CD8-positive, alpha-beta memory T cell (primary cell): ENCODE measurements at places on chromosomes 1 and 21. TPM values are rescaled to one million over a fixed set of nuclear protein-coding genes. Genes with fewer than 3 reads are reported as not detected.

DNA sequence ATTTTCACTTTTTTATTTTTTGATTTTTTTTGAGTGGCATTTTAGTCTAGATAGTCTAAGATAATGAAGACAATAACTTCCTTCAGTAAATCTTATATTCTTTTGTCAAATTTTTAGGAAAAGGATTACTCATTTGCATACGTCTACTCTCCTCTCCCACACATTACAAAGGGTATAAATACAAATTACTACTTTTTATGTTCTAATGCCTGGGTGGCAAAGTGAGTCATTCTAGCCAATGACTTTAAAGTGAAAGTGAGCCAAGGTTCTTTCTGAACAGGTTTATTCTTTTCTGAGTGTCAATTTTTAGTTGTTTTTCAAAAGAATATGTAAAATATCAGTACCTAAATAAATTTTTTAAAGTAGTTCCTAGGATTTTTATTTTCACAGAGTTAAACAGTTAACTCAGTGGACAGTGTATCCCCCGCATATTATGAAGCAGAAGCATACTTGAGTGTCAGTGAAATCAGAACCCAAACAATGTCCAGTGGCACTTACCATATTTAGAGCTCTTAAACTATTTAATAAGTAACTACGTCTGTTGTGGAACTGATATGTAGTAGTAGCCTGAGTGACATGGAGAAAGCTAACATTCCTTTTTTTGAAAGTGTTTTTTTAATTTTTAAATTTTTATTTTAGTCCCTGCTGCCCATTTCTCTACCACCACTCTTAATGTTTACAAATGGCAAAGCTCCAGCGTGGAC is 141.7 kb downstream of the PHTF1 start:
- H3K4me1 ChIP-seq: no peaks in the 10 kb centered on the region
- no peak overlapping the region for H3K4me3 ChIP-seq
- no peaks in the 10 kb centered on the region for H3K27me3 ChIP-seq
- no peak overlapping the region for H3K27ac ChIP-seq
- no peaks in the 10 kb centered on the region for H3K36me3 ChIP-seq

- no peak overlapping the region for H3K4me3 ChIP-seq
- no peak overlapping the region for H3K27ac ChIP-seq
- H3K27me3 ChIP-seq: no peaks in the 10 kb centered on the region
- DNase-seq: no peak
These were observed 19.0 kb downstream of the CLIC6 start for GRCh38 chr21:34687745-34688144.

DNA sequence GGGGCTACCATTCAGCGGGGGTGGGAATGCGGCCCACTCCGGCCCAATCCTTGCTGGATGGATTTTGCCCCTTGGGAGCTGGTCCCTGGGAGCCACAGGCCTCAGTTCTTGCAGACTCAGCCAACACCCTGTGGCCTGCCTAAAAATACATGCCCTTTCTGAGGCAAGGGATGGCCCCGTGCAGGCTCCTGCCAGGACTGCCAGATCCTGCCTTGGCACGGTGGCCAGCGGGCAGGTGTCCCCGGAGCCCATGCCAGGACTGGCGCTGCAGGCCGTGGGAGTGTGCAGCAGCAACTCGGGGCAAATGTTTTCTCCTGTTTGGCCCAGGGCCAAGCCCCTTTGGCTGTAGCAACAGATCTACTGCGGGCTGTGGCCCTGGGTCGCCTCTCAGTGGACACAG is 1.6 kb upstream of the PANK4 start:
- H3K36me3 ChIP-seq: no peaks in the 10 kb centered on the region
- H3K27ac ChIP-seq: no peak overlapping the region

- peak overlapping the region; percentile 87 for H3K27ac ChIP-seq
- peak overlapping the region; percentile 59 for H3K4me3 ChIP-seq
- no peaks in the 10 kb centered on the region for H3K27me3 ChIP-seq
- no peak for DNase-seq
- peaks cover 28% of the 10 kb centered on the region for H3K4me1 ChIP-seq
- peaks cover 38% of the 10 kb centered on the region for H3K36me3 ChIP-seq
These were observed 403 bp upstream of the C1orf122 start for GRCh38 chr1:37807220-37807554.

GRCh38 chr1:183887826-183888819 is 83.2 kb downstream of the RGL1 start:
- H3K36me3 ChIP-seq: no peaks in the 10 kb centered on the region
- no peak overlapping the region for H3K27ac ChIP-seq
- peaks cover 32% of the 10 kb centered on the region for H3K4me1 ChIP-seq

DNA sequence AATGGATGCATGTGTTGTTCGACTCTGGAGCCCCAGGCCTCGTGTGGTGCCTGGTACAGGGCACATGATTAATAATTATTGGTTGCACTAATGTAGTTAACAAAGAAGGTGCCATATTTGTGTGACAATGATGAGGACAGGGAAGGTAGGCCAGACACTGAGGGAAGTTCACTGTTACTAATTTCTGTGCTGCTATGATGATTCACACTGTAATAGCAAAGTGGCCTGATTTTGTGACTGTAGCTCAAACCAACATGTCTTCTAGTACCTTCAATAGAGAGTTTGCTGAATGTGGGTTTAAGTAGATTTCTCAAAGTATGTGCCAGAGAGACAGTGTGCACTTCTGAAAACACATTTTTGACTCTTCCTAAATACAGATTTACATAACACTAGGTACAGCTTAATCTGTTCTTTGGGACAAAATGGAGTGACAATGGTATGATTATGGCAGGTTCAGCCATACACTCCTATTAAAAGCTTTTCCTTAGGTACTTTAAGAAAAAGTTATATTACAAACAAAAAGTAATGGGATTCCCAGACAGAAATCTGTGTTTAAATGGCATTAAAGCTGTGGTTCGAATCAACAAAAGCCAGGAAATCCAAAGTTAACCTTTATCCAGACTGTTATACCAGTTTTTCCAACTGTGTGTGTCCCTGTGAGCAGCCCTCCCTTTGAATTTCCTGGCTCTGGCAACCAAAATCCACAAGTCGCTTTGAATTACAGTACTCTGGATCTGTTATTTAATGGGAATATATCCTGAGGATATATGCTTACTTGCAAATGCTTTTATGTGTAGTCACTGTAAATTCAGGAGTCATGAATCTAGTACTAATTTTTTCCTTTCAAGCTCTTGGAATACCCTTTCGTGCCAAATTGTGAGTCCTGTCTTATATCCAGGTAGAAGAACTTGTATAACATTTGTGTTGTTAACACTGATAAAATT is 277.1 kb upstream of the SGIP1 start:
- DNase-seq: no peak
- no peaks in the 10 kb centered on the region for H3K36me3 ChIP-seq
- no peak overlapping the region for H3K27ac ChIP-seq

- H3K27ac ChIP-seq: no peak overlapping the region
- H3K36me3 ChIP-seq: no peaks in the 10 kb centered on the region
- no peak overlapping the region for H3K4me3 ChIP-seq
- H3K4me1 ChIP-seq: no peaks in the 10 kb centered on the region
These were observed 89.7 kb upstream of the IFFO2 start for GRCh38 chr1:19045898-19046880.

GRCh38 chr1:12220890-12221289 is 8.9 kb upstream of the VPS13D start:
- H3K27ac ChIP-seq: no peak overlapping the region
- H3K4me1 ChIP-seq: no peaks in the 10 kb centered on the region
- no peaks in the 10 kb centered on the region for H3K36me3 ChIP-seq
- no peak overlapping the region for H3K4me3 ChIP-seq

OR2L13 gene
- polyA plus RNA-seq: not detected

DNA sequence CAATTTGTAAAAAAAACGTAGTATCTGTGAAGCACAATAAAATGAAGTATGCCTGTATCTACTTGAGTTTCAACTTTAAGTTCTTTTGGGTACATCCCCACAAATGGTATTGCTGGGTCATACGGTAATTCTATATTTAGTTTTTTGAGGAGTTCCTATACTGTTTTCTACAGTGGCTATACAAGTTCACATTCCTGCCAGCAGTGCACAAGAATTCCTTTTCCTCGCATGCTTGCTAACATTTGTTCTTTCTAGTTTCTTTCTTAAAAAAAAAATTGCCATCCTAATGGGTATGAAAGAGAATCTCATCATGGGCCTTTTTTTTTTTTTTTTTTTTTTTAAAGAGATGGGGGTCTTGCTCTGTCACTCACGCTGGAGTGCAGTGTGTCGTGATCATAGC is 41.9 kb downstream of the UCK2 start:
- H3K36me3 ChIP-seq: no peaks in the 10 kb centered on the region
- no peak for DNase-seq
- no peak overlapping the region for H3K4me3 ChIP-seq
- H3K4me1 ChIP-seq: peaks cover 26% of the 10 kb centered on the region
- no peaks in the 10 kb centered on the region for H3K27me3 ChIP-seq

DNA sequence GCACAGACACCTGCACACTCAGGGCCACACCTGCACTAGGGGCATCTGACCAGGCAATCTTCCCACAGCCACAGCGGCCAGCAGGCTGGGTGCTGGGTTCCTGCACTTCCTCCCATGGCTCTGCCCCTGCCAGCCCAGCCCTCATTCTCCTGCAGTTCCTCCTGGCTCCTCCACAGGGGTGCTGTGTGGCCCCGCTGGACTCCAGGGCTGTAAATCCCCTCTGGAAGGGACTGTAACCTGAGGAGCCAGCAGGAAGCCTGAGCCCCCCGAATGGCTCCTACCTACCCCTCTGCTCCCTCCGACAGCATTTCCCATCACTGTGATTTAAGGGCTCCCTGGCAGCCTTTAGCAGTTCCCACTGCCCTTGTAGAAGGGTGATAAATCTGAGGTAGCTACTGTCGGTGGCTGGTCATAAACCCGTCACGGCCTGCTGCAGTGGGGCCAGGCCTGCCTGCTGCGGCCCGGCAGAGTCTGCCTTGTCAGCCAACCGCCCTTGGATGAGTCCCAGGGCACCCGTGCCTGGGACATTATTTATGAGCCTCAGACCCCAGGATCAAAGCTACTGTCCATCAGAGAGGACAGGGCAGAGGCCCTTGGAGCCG is 8.8 kb downstream of the UBL4B start:
- no peak overlapping the region for H3K27ac ChIP-seq
- no peak overlapping the region for H3K4me3 ChIP-seq
- no peaks in the 10 kb centered on the region for H3K36me3 ChIP-seq
- DNase-seq: no peak
- no peaks in the 10 kb centered on the region for H3K27me3 ChIP-seq

MXRA8 gene
- polyA plus RNA-seq: 0.61 TPM

DNA sequence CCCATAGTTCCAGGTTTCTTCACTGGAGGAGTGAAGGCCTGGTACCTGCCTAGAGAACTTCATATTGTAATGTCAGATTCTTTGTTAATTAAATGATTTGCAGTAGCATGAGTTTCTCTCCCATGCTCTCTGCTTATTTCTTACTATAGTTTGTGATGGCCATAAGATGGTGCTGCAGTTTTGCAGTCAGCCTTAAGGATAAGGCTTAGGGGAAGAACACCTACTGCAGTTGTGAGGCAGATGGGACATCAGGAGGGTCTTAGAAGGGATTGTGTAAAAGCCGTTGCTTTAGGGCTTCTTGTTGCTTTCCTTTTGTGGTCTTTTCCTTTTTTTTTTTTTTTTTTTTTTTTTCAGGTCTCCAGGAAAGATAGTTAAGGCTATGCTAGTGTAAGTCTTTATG is 61.8 kb downstream of the MACF1 start:
- H3K27me3 ChIP-seq: no peaks in the 10 kb centered on the region
- no peak overlapping the region for H3K4me3 ChIP-seq
- H3K36me3 ChIP-seq: no peaks in the 10 kb centered on the region
- peaks cover 60% of the 10 kb centered on the region for H3K4me1 ChIP-seq

THEM4 gene
- polyA plus RNA-seq: 77.0 TPM

IGSF9 gene
- polyA plus RNA-seq: not detected

NOTCH2 gene
- 24.7 TPM for polyA plus RNA-seq

LORICRIN gene
- polyA plus RNA-seq: not detected

NTMT2 gene
- not detected for polyA plus RNA-seq

GRCh38 chr1:93810316-93810715 is 68.7 kb downstream of the DNTTIP2 start:
- no peak overlapping the region for H3K27ac ChIP-seq
- no peaks in the 10 kb centered on the region for H3K27me3 ChIP-seq
- no peak overlapping the region for H3K4me3 ChIP-seq

CNKSR1 gene
- not detected for polyA plus RNA-seq

PBX1 gene
- polyA plus RNA-seq: 0.05 TPM

ZNF593OS gene
- polyA plus RNA-seq: 0.85 TPM

C1orf141 gene
- polyA plus RNA-seq: not detected

GRCh38 chr21:28142697-28143096 is 850.0 kb downstream of the LTN1 start:
- no peak overlapping the region for H3K27ac ChIP-seq
- no peak overlapping the region for H3K4me3 ChIP-seq
- no peak for DNase-seq
- no peaks in the 10 kb centered on the region for H3K4me1 ChIP-seq
- H3K27me3 ChIP-seq: no peaks in the 10 kb centered on the region

GRCh38 chr1:87986130-87986866 is 657.6 kb downstream of the LMO4 start:
- H3K27me3 ChIP-seq: no peaks in the 10 kb centered on the region
- DNase-seq: no peak
- H3K4me3 ChIP-seq: no peak overlapping the region
- H3K27ac ChIP-seq: no peak overlapping the region
- no peaks in the 10 kb centered on the region for H3K4me1 ChIP-seq

- H3K27me3 ChIP-seq: no peaks in the 10 kb centered on the region
- H3K4me1 ChIP-seq: peaks cover 47% of the 10 kb centered on the region
- no peak overlapping the region for H3K4me3 ChIP-seq
- no peak for DNase-seq
- no peak overlapping the region for H3K27ac ChIP-seq
These were observed 13.0 kb upstream of the IL10 start for GRCh38 chr1:206785182-206785765.

PIGP gene
- polyA plus RNA-seq: 36.6 TPM

CYP4Z1 gene
- not detected for polyA plus RNA-seq

DNA sequence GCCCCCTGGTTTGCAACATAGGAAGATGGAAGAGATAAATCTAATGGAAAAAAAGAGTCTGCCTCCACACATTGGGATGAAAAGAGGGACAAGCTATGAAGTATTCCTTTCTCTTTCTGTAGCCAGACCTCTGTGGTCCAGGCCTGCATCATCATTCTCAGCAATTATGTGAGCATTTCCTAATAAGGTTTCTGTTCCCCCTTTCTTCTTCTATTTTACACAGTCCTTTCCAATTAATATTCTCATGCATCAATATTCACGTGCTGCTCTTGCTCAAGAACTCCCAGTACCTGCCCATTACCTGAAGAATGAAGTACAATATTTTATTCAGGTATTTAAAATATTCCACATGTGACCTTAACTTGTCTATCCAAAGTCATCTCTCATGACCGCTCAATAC is 8.2 kb upstream of the SLC30A1 start:
- no peak for DNase-seq
- no peaks in the 10 kb centered on the region for H3K27me3 ChIP-seq
- no peak overlapping the region for H3K4me3 ChIP-seq
- peaks cover 1% of the 10 kb centered on the region for H3K4me1 ChIP-seq
- no peaks in the 10 kb centered on the region for H3K36me3 ChIP-seq

GRCh38 chr1:111625276-111625675 is 5.7 kb downstream of the RAP1A start:
- no peak for DNase-seq
- H3K36me3 ChIP-seq: no peaks in the 10 kb centered on the region
- H3K4me3 ChIP-seq: no peak overlapping the region
- peaks cover 91% of the 10 kb centered on the region for H3K4me1 ChIP-seq
- H3K27me3 ChIP-seq: no peaks in the 10 kb centered on the region

DCST1 gene
- not detected for polyA plus RNA-seq

GRCh38 chr1:226210571-226211176 is 12.8 kb upstream of the MIXL1 start:
- no peak overlapping the region for H3K27ac ChIP-seq
- no peaks in the 10 kb centered on the region for H3K27me3 ChIP-seq
- no peaks in the 10 kb centered on the region for H3K4me1 ChIP-seq
- no peak for DNase-seq
- H3K36me3 ChIP-seq: no peaks in the 10 kb centered on the region
- no peak overlapping the region for H3K4me3 ChIP-seq
